Psoas muscle (tissue), 8 donors: ENCODE measurements at places on chromosomes 1 and 21. TPM values are rescaled to one million over a fixed set of nuclear protein-coding genes. Genes with fewer than 3 reads are reported as not detected.
A peak's percentile ranks its signal among the peaks of the same experiment; 100 is the strongest.

Gene RHOU
- polyA plus RNA-seq, result 20.1 TPM

Gene AIRE
- 0.04 TPM for polyA plus RNA-seq

Gene MAP3K6
- 11.1 TPM for polyA plus RNA-seq

DNA sequence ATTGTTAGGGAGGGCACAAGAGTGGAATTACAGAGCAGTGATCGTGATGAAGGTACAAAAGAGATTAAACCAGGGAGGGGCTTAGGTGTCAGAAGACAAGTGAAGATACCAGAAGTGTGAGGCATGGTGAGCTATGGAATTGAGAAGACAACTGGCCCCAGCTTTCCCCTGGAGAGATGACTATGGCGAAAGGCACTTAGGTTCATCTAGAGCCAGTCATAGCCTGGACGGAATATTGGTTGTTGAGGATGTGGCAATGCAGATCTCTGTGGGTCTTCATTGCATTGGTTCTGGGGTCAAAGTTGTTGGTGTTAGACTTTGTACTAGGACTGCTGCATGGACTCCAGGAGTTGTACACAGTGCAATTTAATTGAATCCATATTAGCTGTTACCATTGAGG, 115.7 kb downstream of the FASLG start:
- no peak for DNase-seq
- H3K4me1 ChIP-seq, result no peaks in the 10 kb centered on the region
- H3K36me3 ChIP-seq, result no peaks in the 10 kb centered on the region
- H3K27me3 ChIP-seq, result no peaks in the 10 kb centered on the region
- no peak overlapping the region for H3K27ac ChIP-seq

DNA sequence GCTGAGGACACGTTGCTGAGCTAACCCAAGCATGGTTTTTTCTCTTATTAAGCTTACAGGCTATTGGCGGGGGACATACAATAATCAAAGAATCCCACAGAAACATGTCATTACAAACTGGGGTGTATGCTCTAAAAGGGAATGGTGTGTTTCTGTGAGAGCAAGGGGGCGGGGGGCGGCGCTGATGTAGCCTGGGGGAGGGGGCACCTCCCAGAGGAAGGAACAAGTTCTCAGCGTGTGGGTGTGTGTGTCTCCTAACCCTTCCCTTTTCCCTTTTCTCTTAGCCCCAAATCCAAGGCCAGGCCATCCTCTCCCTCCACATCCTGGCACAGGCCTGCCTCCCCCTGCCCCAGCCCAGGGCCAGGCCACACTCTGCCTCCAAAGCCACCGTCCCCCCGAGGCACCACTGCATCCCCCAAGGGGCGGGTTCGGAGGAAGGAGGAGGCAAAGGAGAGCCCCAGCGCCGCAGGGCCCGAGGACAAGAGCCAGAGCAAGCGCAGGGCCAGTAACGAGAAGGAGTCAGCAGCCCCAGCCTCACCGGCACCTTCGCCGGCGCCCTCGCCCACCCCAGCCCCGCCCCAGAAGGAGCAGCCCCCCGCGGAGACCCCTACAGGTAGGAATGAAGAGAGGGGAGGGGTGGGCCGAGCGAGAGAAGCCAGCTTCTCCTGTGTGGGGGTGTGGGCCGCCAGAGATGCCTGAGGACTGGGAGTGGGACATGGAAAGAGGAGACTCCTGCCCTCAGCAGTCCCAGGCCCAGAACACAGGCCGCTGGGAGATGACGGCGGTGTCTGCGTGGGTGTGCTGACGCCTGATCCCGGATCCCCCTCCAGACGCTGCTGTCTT, 21.9 kb downstream of the MAP7D1 start:
- H3K27me3 ChIP-seq, result no peaks in the 10 kb centered on the region
- DNase-seq, result no peak
- H3K36me3 ChIP-seq, result peaks cover 91% of the 10 kb centered on the region
- H3K4me3 ChIP-seq, result no peak overlapping the region
- H3K4me1 ChIP-seq, result peaks cover 45% of the 10 kb centered on the region

DNA sequence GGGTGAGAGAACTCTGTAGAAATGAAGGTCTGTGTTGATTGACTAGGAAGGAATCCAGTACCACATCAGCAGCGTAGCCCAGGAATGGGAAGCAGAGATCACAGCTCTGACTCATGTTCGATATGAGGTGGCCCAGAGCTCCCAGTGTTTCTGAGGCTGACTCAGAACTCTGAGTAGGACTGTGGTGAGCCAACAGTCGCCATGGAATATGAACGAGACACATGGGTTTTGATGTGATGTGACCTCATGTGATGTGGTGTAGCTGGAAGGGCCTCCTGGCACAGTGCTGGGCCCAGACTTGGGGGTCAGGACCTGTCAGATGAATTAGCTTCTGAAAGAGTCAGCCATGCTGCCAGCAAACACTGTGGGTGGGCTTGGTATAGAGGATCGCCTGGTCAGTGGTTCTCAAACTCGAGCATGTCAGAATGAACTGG, 237.0 kb downstream of the MRPL39 start:
- no peak overlapping the region for H3K4me3 ChIP-seq
- H3K4me1 ChIP-seq, result no peaks in the 10 kb centered on the region
- H3K36me3 ChIP-seq, result no peaks in the 10 kb centered on the region
- H3K27me3 ChIP-seq, result no peaks in the 10 kb centered on the region
- no peak overlapping the region for H3K27ac ChIP-seq
- no peak for DNase-seq

GRCh38 chr1:24705260-24706073, 39.8 kb upstream of the CLIC4 start:
- H3K27ac ChIP-seq, result peak overlapping the region; percentile 66
- H3K27me3 ChIP-seq, result no peaks in the 10 kb centered on the region
- H3K4me1 ChIP-seq, result no peaks in the 10 kb centered on the region

DNA sequence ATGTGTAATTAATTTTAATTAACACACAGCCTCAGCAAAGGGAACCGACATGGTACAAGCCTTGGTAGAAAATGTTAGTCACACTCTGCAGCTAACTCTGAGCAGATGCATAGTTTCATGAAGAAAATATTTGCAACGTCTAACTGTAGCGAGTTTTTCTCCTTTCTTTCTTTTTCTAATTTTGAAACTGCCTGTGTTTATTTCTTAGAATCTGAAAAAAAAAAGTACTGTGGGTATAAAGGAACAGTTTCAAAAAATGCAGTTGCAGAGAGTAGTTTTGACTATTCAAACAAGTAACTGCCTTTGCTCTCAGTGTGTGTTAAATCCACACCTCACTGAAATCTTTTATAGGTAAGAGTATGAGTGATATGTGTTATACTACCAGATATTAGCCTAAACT, 149.9 kb upstream of the C1orf105 start:
- no peak for DNase-seq
- H3K4me3 ChIP-seq, result no peak overlapping the region
- H3K27me3 ChIP-seq, result no peaks in the 10 kb centered on the region
- H3K36me3 ChIP-seq, result no peaks in the 10 kb centered on the region
- peaks cover 7% of the 10 kb centered on the region for H3K4me1 ChIP-seq

GRCh38 chr1:35857830-35858229, 25.2 kb upstream of the AGO1 start:
- no peaks in the 10 kb centered on the region for H3K4me1 ChIP-seq
- no peak overlapping the region for H3K27ac ChIP-seq
- no peak for DNase-seq
- no peak overlapping the region for H3K4me3 ChIP-seq
- H3K27me3 ChIP-seq, result no peaks in the 10 kb centered on the region

Gene SUSD4
- 0.08 TPM for polyA plus RNA-seq

Gene BATF3
- polyA plus RNA-seq, result 1.0 TPM

Gene RHBG
- polyA plus RNA-seq, result not detected

- no peak for DNase-seq
- H3K4me1 ChIP-seq, result peaks cover 11% of the 10 kb centered on the region
- no peaks in the 10 kb centered on the region for H3K36me3 ChIP-seq
- peaks cover 69% of the 10 kb centered on the region for H3K27me3 ChIP-seq
- no peak overlapping the region for H3K4me3 ChIP-seq
These were observed 2.6 kb downstream of the BARHL2 start for GRCh38 chr1:90714521-90714951.

Gene RNU1-3
- not detected for polyA plus RNA-seq

Gene RSPH1
- polyA plus RNA-seq, result not detected

- H3K27ac ChIP-seq, result no peak overlapping the region
- no peaks in the 10 kb centered on the region for H3K4me1 ChIP-seq
- H3K4me3 ChIP-seq, result no peak overlapping the region
These were observed 4.7 kb downstream of the RIMKLA start for GRCh38 chr1:42385283-42385682.

DNA sequence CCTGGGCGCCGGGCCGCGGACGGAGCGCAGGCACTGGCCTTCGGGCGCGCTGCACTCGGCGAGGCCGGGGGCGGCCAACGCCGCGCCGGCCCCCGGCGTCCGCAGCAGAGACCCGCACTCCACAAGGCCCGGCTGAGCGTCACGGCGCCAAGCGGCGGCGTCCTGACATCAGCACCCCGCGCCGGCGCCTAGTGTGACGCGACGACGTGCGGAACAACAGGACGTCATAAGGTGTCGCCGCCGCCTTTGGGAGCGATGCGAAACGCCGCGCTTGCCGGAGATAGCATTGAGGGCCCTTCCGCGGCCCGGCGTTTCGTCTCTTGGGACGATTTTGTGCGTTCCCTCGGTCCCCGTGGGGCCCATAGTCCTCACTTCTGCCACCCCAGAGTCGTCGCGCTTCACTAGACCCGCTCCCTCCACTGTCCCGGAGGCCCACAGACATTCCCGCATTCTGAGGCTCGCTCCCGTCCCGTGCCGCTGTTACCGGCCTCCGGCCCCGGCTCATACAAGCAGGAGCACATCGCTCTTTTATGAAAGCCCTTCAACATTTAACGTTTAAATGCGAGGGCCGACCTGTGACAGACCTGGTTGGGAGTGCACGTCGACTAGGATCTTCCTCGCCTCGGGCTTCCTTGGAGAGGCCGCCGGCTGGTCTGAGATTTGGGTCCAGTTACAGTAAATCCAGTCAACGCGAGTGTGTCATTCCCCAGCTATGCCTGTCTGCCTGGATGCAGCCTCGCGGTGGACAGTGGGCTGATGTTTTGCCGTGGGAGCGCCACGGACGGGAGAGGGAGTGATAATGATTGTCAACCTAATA, at the start of gene SSU72:
Gene SSU72, minus strand, starts transcription at position 143 of the 817 bp plus-strand sequence. CDS start 306 bp downstream, outside the sequence.
- no peaks in the 10 kb centered on the region for H3K36me3 ChIP-seq
- peaks cover 17% of the 10 kb centered on the region for H3K4me1 ChIP-seq
- H3K4me3 ChIP-seq, result peak within 1 kb of the TSS; percentile 98
- H3K27me3 ChIP-seq, result no peaks in the 10 kb centered on the region

Gene CR1
- polyA plus RNA-seq, result 0.13 TPM

Gene UTS2
- not detected for polyA plus RNA-seq

DNA sequence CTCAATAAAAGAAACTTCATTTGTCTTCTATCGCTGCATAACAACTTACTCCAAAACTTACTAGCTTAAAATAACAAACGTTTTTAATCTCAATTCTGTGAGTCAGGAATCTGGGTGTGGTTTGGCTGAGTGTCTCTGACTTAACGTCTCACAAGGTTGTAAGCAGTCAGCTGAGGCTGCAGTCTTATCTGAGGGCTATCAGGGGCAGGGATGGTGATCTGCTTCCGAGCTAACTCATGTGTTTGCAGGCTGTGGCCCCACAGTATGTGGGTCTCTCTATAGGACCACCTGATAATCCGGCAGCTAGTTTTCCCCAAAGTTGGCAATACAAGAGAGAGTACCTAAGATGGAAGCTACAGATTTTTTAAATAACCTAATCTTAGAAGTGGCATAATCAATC, 234.2 kb upstream of the FGGY start:
- peaks cover 11% of the 10 kb centered on the region for H3K4me1 ChIP-seq
- H3K4me3 ChIP-seq, result no peak overlapping the region
- H3K27me3 ChIP-seq, result no peaks in the 10 kb centered on the region
- H3K36me3 ChIP-seq, result no peaks in the 10 kb centered on the region

Gene LTN1
- 16.0 TPM for polyA plus RNA-seq

Gene WNT4
- 1.7 TPM for polyA plus RNA-seq

Gene SLC16A4
- 0.79 TPM for polyA plus RNA-seq

Gene GBP7
- polyA plus RNA-seq, result not detected

DNA sequence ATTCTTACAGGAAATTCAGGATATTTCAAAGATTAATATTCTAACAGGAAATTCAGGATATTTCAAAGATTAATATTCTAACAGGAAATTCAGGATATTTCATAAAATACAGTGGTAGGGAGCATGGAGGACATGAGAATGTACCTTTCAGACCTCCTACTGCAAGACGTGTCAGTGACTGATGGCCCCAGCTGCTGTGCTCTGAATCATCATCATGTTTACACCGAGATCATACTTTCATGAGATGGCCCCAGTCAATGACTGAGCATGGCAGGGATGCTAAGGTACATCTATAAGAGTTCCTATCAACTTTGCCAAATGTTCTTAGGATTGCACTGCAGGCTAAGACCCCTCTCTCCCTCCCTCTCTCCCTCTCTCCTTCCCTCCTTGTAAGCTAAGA, 69.0 kb downstream of the HFM1 start:
- H3K27ac ChIP-seq, result no peak overlapping the region
- no peak overlapping the region for H3K4me3 ChIP-seq
- H3K36me3 ChIP-seq, result peaks cover 14% of the 10 kb centered on the region

DNA sequence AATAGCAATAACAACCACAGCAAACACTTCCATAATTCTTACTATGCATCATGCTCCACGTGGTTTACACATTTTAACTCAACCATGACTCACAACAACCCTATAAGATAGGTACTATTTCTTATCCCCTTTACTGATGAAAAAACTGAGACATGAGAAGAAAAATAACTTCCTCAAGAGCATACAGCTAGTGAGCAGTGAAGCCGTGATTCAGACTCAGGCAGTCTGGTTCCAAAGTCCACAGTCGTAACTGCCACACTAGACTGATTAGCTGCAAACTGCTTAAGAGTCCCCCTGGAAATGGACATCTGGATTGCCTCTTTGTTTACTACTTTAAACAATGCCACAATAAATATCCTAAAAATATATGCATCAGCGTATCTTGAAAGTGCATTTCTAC, 55.7 kb downstream of the PLD5 start:
- no peaks in the 10 kb centered on the region for H3K36me3 ChIP-seq

Gene ATAD3C
- 0.61 TPM for polyA plus RNA-seq

DNA sequence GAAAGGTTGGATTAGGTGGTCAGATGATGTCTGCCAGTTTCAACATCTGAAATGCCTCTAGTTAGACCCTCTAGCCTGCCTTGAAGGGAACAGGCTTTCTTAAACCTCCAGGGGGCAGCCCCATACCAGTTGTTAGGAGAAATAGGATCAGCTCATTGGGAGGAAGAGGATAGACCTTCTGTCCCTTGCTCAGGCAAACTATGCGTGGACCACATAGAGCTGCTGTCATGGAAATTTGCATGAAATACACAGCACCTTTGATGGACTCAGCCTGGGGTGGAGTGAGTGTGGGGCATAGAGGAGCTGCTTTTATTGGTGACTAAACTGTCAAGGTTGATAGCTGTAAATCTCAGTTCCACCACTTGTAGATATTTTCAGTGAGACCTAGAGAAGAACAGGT, 38.4 kb upstream of the SPAG17 start:
- H3K36me3 ChIP-seq, result no peaks in the 10 kb centered on the region
- H3K4me3 ChIP-seq, result no peak overlapping the region
- peaks cover 3% of the 10 kb centered on the region for H3K4me1 ChIP-seq
- no peak overlapping the region for H3K27ac ChIP-seq
- no peaks in the 10 kb centered on the region for H3K27me3 ChIP-seq
- DNase-seq, result no peak

Gene RCAN3
- 0.77 TPM for polyA plus RNA-seq

Gene RAB25
- polyA plus RNA-seq, result 0.34 TPM

GRCh38 chr1:24454673-24455072, 39.1 kb downstream of the NIPAL3 start:
- H3K27me3 ChIP-seq, result no peaks in the 10 kb centered on the region
- no peaks in the 10 kb centered on the region for H3K4me1 ChIP-seq
- H3K36me3 ChIP-seq, result no peaks in the 10 kb centered on the region
- DNase-seq, result no peak
- no peak overlapping the region for H3K4me3 ChIP-seq
- no peak overlapping the region for H3K27ac ChIP-seq
